A549 treated with CORT108297 at 1 μM for 4 hours (cell line): ENCODE measurements at places on chromosomes 1 and 21. TPM values are rescaled to one million over a fixed set of nuclear protein-coding genes. Genes with fewer than 3 reads are reported as not detected.

Gene HTR1D
- total RNA-seq: 13.1 to 16.2 TPM (median 14.4 TPM) in 5 replicates

Gene CHI3L2
- 0.20 to 0.51 TPM (median 0.36 TPM) in 5 replicates for total RNA-seq

Gene AGMAT
- 5.4 to 9.3 TPM (median 7.3 TPM) in 5 replicates for total RNA-seq

Gene CHRM3
- total RNA-seq: 0.02 to 0.22 TPM (median 0.14 TPM) in 4 of 5 replicates, not detected in the other

Gene KCNJ15
- 0.07 to 0.43 TPM (median 0.17 TPM) in 5 replicates for total RNA-seq

Gene IFNLR1
- 0.80 to 1.3 TPM (median 0.99 TPM) in 5 replicates for total RNA-seq

Gene OR2T6
- total RNA-seq: not detected in 5 replicates

Gene EVA1C
- total RNA-seq: 34.5 to 43.8 TPM (median 42.3 TPM) in 5 replicates

Gene ITGB2
- 0.55 to 0.77 TPM (median 0.66 TPM) in 5 replicates for total RNA-seq

Gene CCDC27
- not detected in 5 replicates for total RNA-seq
